ENCODE measurements at places on chromosomes 5 and 9.

DNA sequence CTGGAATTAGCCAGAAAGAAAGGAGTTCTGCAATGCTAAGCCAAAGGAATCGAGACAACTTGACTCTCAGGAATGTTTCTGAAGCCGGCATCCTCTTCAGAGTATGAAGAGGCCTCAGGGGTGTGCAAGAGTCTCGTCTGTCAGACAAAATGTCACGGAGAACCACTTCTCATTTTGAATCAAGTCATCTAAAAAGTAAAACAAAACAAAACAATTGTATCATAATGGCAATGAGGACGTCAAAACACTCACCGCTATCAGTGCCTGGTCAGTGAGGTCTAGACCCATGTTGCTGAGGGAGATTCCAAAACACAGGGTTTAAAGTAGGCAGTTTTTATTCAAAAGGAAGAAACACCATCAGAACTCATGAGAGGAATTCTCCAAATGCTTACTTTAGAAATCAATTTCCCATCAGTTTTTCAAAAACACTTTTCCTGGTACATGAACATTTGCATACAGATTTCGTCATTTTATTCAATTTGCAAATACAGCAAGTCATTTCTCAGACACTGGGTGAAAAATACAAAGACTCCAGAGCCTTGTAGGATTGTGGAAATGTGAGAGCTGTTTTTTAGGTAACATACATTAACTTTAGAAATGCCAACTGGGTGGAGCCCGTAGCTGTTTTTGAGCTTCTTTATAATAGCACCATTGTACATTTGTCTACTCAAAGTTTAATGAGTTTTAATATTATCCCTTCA is 89.5 kb upstream of the MAP3K1 start:
- peak; percentile 52 for DNase-seq

GRCh38 chr5:151154931-151155774 is 2.4 kb downstream of the ANXA6 start:
- DNase-seq, result no peak

GRCh38 chr5:41157272-41157894 is 55.9 kb downstream of the C6 start:
- DNase-seq, result no peak

DNA sequence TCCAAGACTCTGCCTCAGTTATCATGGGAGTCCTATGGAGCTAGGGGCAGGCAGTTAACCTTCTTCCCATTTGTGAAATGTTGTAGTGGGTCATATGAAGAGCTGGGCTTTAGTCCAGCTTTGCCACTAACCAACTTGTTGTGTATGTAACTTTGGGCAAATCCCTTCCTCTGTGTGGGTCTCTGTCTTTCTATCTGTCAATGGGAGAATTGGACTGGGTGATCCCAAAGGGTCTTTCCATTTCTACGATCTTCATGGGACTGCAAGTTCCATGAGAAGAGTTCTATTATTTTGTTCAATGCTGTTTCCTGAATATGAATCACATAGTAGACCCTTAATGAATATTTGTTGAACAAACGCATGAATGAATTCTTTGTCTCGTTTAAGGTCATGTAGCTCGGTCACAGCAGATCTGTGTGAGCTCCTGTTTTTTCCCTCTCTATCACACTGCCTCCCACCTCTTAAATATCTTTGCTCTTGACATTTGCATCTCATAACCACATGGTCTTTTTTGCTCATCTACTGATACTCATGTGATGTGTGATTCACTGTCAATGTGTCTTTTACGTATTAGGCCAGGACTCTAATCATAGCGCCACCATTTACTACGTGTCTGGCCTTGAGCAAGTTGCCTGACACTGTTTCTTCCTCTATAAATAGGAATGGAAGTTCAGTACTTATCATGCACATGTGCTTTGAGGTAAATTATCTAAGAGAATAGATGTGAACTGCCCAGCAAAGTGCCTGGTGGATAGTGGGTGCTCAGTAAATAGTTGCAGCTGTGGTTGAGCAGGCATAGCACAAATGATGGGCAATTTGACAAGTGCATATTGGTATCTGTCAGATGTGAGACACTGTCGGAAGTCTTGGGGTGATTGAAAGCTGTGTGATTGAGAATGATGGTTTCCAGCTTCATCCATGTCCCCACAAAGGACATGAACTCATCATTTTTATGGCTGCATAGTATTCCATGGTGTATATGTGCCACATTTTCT is 37.4 kb downstream of the PTTG1 start:
- DNase-seq, result no peak

GRCh38 chr5:17738446-17738845 is 104.2 kb downstream of the TAF11L14 start:
- DNase-seq, result no peak

DNA sequence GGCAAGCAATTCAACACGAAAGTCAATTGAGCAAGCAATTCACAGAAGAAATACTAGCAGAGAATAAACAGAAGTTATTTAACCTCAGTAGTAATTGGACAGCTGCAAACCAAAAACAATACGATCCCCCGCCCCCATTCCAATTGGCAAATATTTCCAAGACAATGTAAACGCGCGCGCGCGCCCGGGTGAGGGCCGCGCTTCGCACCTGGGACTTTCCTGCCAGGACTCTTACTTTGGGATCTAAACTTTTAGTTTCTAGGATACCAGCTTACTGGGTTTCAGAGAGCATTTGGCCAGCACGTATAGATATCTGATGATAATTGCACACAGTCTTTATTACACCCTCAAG is 8.6 kb downstream of the RUFY1 start:
- DNase-seq, result no peak

DNA sequence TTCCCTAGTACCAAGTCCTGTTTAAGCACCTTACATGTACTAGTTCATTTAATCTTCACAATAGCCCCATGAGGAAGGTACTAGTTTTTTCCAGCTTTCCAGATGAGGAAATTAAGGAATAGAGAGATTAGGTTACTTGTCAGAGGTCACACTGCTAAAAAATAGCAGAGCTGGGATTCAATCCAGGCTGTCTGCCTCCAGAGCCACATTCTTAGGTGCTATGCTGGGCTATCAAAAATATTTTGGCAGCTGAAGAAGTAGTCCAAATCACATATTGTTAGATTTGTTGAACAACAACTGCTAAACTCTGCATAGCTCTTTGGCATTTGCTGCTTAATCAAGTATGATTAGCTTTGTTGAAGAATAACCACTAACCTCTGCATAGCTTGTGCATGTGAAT is 591.5 kb upstream of the KLF4 start:
- no peak for DNase-seq

- DNase-seq, result no peak
Observed at GRCh38 chr5:67543720-67544270, 347.2 kb upstream of the CD180 start.

- no peak for DNase-seq
Observed at GRCh38 chr5:102700916-102701315, 54.2 kb upstream of the PAM start.

DNA sequence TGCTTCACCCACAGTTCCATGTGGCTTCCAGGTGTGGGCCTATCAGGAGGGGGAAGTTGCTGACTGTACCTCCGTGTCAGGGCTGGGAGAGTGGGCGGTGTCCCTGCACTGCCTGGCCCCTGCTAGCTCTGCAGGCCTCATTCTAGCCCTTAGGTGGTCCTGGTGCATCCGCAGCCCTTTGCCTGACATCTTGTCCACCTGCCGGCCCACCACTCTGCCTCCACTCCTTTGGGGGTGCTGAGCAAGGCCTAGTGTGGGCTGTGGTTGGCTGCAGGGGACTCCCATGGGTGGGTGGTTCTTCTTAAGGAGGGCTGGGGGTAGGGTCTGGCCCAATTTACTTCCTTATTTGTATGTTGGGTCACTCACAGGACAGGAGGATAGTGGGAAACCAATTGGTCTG is 66.9 kb downstream of the HSPA4 start:
- no peak for DNase-seq

DNA sequence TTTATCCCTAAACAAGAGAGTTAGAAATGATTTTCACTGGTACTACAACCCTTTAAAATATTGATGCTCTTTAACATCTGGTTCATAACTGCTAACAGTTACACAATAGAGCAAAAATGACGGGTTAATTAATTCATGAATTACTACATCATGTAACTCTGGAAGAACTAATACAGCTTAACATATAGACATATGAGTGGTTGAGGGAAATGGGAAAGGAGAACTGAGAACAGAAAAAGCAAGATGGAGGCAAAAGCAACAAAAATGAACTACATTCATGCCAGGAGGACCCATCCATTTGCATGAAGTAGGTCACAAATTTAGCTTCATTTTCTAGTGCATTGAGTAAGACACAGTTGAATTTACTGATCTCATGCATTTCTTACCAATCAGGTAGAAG is 61.8 kb downstream of the C9 start:
- no peak for DNase-seq

Data from umbilical cord (tissue), 2 donors.